Hepatocyte (in vitro differentiated cells): ENCODE measurements at places on chromosomes 6 and 20. TPM values are rescaled to one million over a fixed set of nuclear protein-coding genes. Genes with fewer than 3 reads are reported as not detected.

DNA sequence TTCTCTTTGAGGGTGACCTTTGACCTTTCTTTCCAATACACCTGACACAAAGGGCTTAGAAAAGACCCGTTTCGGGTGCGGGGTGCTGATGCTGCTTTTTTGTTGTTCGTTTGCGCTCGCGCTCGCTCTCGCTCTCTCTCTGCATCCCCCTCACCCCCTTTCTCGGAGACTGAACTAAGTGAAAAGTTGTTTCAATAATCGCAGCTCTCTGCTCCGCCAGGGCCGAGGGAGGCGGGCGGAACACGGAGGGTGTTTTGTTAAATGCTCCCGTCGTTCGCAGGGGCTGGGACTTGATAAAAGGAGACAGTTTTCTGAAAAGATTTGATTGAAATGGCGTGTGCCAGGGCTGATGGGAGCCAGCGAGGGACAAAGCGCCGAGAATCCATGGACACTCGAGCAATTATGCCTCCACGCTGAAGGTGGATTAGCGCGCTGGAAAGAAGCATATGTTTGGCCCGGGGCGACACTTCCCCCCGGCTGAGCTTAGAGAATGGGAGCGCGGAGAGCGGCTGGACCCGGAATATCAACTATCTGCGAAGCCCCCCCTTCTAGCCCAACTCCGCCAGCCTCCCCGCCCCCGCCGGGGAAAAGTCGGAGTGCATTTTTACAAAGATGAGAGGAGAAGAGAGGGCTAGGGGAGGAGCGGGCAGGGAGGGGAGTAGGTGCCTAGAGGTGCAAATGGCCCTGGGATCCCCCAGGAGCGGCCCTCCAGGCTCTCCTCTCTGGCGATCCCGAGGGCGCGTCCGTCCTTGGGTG is 25.0 kb downstream of the TFAP2A start:
- DNase-seq = no peak

GRCh38 chr6:51301962-51302361 is 483.3 kb downstream of the TFAP2B start:
- DNase-seq = no peak

- DNase-seq = peak; percentile 8
Measured at GRCh38 chr6:128598571-128598970, 78.2 kb upstream of the PTPRK start.

DNA sequence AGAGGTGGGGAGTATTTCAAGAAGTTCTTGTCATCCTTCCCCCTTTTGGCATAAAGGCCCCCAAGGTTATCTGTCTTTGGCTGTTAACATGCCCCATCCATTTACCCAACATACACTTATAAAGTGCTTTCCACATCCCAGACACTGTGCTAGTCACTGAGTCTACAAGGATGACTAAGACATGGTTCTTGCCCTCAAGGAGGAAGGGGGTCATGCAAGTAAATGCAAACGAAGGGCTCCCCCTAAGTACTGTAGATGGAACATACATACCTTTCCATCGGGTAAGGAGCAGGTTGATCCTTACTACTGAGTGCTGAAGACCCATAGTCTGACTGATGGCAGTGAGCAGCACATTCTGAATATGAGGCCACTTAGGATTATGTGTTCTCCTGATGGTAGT is 38.3 kb downstream of the HECA start:
- DNase-seq = no peak

DNA sequence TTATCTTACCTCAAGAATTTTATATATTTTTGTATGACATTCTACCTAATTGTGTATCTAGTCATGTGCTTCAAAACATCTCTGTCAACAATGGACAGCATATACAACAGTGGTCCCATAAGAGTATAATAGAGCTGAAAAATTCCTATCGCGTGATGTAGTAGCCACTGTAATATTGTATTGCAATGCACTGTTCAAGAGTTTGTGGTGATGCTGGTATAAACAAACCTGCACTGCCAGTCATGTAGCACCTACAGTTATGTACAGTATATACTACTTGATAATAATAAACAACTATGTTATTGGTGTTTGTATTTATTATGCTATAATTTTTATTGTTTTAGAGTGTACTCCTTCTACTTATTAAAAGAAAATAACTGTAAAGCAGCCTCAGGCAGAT is 672.7 kb downstream of the CD109 start:
- DNase-seq = no peak

DNA sequence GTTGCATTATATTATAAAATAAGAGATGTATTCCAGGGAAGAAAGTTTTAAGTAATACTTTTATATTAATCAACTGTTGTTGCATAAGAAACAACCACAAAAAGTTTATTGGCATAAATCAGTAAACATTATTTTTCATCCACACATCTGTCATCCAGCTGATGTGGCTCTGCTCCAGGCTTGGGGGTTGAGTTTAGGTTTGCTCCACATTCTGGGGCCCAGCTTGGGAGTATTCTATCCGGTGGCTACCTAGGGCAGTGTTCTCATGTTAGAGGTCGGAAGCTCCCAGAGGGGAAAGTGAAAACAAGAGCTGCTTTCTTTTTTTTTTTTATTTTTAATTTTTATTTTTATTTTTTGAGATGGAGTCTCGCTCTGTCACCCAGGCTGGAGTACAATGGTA is 728.4 kb upstream of the FLRT3 start:
- no peak for DNase-seq

DNA sequence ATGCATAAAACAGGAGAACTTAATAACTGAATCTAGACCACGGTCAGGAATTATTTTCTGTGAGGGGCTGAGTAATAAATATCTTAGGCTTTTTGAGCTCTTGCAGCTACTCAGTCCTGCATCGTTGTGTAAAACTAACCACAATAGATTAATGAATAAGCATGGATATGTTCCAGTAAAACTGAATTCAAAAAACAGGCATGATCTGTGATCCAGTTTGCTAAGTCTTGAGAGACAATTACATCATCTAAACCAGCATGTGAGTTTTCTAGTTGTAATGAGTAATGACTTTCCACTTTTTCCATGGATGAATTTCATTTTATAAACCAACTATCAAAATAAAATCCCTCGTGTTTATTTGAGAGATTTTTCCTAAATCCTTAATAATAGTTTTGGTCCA is 336.8 kb downstream of the RFPL4B start:
- DNase-seq = no peak

DNA sequence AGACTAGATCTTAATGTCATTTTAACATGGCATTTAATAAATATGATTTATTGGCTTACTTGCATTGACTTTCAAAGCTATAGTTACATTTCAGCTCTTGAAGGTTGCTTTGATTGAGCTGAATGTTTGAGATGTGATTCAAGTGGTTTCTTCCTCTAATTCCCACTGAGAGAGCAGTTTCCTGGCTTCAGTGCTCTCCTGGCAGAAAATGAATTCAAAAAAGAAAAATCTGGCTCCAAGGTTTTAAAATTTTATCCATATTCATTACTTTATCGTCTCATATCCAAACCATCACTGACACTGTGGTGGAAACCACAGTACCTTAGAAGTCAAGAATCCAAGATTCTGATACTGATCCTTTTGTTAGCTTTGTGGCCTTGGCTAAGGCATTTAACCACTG is 263.1 kb upstream of the HSF2 start:
- no peak for DNase-seq

GRCh38 chr6:72864799-72865198 is 242.9 kb downstream of the KCNQ5 start:
- no peak for DNase-seq

- DNase-seq = no peak
Measured at GRCh38 chr6:165616116-165616515, 46.9 kb downstream of the PDE10A start.

- no peak for DNase-seq
Measured at GRCh38 chr6:157711060-157711459, 112.0 kb upstream of the SNX9 start.

GRCh38 chr20:59994697-59995122 is 36.5 kb downstream of the CDH26 start:
- DNase-seq = peak; percentile 72

DNA sequence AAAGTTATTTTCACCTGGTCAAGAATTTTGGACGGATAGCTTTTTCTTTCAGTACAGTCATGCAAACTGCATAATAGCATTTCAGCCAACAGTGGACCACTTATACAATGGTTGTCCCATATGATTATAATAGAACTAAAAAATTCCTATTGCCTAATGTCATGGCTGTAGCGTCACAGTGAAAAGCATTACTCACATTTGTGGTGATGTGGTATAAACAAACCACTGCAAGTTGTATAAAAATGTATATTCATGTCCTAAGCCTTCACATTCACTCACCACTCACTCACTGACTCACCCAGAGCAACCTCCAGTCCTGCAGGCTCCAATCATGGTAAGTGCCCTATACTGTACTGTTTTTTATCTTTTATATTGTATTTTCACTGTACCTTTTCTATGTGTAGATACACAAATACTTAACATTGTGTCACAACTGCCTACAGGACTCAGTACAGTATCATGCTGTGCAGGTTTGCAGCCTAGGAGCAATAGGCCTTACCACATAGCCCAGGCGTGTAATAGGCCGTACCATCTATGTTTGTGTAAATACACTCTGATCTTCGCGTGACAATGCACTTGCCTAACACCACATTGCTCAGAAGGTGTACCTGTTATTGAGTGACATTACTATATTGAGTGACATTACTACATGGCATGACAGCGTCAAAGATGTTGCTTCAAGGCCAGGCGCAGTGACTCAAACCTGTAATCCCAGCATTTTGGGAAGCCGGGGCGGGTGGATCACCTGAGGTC is 17.9 kb downstream of the ABHD12 start:
- DNase-seq = no peak

DNA sequence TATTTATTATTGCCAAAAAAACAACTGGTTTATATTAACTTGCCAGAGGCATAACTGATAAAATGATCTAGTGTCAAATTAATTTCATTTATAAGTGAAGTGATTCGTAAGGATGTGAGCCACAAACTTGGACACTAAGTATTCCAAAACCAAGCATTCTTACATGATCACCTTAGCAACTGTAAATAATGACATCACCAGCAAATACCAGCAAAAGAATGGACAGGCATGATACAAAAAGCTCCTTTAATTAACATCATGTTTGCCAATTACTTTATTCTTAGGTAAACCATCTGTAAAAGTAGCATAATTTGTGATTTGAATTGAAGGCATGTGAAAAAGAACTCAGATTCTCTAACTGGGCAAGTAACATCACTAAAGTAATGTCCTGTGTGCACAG is 17.2 kb upstream of the FNDC1 start:
- DNase-seq = no peak

GRCh38 chr20:24523661-24524060 is 54.2 kb downstream of the SYNDIG1 start:
- no peak for DNase-seq

DNA sequence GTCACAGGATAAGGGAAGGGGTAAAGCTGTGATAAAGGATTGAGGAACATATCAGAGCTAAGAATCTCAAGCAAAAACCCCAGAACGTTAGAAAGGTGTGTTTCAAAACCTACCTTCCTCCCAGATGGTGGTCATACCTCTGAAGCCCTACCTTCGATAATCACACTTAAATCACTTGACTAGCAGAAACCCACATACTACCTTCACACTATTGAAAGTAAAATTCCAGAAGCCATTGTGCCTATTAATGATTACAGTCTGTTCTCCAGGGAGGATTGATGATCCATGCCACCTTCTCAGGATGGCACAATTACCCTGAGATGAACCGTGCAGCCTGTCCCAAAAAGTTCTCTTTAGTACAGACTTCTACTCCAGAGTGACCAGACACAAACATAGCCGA is 72.3 kb upstream of the SOX4 start:
- DNase-seq = no peak

DNA sequence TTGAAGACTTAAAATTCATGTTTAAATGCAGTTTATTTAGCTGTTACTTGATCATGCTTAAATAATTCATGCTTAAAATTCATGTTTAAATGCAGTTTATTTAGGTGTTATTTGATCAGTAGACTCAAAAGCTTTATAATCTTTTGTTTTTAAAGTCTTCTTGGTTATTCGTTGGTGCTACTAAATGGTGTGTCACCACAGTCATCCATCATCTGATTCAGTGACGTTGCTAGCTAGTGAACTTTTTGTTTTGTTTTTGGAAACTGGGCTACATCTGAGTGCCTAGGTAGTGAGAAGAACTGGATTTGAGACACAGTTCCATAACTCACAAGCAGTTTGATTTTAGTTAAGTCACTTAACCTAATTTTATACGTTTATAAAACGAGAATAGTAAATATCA is 20.9 kb downstream of the SCAF8 start:
- DNase-seq = no peak

DNA sequence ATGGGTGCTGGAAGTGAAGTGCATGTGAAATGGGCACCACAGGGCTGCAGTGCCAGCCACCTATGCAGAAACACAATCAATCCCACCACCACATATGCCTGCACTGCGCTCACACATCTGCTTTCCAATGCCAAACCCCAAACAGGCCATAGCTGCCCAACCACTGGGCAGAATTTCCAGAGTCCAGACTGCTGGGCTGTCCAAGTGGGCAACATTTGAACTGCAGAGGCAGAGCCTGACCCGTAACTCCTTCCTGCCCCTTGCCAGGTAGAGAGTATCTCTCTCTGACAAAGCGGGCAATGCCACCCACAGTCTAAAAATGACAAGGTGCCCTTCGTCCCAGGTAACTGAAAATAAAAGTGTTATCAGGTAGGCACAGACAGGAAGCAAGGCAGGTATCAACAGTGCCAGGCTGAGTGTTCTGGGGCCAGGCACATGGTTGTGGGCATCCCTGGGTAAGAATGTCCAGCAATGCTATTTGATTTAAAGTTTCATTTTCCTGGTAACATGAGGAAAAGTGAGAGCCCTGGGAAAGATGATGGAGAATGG is 79.5 kb downstream of the FOXA2 start:
- no peak for DNase-seq

Gene PPP1R18
- 12.0 and 13.2 TPM in 2 replicates for total RNA-seq

Gene LGSN
- total RNA-seq = 4.1 and 6.1 TPM in 2 replicates

Gene LY6G6F
- not detected in 2 replicates for total RNA-seq

Gene CGAS
- total RNA-seq = 0.50 and 1.0 TPM in 2 replicates

Gene DACT2
- total RNA-seq = 8.2 and 9.2 TPM in 2 replicates
